Naive thymus-derived CD8-positive, alpha-beta T cell (primary cell): ENCODE measurements at places on chromosomes 11 and 22.

GRCh38 chr11:34830035-34830434, 86.1 kb downstream of the APIP start:
- DNase-seq, result no peak

DNA sequence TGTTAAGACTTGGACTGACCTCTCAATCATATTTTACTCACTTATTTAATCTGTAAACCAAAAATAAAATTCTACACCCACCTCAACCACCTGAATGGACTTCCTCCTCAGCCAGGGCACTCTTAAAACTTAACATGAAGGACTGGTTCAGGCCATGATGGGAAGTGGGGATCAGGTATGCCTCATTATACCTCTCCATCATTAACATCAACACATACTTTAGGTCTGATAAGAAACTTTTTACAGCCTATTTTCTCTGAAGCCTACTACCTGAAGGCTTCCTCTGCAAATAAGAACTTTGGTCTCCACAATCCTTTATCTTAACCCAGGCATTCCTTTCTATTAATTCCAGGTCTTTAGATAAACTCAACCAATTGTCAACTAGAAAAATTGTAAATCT, 390.0 kb downstream of the AASDHPPT start:
- DNase-seq, result no peak

- no peak for DNase-seq
Measured at GRCh38 chr11:69078930-69079605, 30.3 kb downstream of the TPCN2 start.

DNA sequence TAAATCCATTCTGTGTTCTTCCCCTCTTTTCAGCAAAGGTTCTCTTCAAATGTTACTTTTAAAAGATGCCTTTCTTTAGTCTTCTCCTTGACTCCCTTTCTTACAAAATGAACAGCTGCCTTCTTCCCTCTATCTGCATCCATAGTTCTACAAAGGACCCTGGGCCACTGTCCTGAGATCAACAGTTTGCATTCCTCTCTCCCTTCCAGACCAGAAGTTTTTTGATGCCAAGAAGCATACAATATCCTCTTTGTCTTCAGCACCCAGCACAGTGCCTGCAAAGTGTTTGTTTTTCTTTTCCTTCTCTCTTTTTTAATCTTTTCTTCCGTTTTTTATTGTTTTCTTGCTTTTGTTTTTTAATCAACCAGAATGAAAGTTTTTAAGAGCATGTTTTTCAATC, 183.5 kb upstream of the SNX19 start:
- no peak for DNase-seq

GRCh38 chr11:86247608-86248007, 3.1 kb downstream of the EED start:
- DNase-seq, result no peak

DNA sequence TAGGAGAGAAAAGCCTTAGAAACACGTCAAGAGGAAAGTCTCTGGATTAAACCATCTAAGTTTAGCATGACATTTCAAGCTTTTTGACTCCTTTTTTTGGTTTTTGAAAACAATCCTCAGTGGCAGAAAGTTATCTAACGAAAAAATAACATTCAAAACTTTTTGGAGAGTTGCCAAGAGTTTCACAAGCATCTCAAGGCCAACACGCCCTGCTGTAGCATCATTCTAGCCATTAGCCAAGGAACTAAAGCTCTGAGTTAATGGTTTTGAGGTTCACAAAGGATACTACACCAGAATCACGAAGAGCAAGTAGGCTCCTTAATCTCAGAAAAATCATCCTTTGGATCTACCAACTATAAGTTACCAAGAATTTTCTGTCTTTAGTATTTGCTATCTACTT, 94.8 kb downstream of the PICALM start:
- no peak for DNase-seq

DNA sequence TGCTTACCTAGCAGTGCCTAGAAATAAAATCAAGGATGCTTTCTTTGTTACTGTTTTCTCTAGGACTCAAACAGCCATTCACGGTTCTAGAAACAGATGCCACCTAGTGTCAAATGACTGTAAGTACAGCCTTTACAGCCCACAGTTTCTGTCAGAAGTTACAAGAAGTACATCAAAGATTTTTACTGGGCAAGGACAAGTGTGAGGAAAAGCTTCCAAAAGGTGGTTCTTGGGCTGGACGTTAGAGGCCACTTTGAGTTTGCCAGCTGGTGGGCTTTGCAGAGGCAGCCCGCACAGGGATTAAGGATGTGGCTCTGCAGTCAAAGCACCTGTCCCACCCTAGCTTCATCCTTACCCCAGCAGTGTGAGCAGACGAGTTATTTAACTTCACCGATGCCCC, 6.9 kb downstream of the KMT5B start:
- DNase-seq, result no peak

DNA sequence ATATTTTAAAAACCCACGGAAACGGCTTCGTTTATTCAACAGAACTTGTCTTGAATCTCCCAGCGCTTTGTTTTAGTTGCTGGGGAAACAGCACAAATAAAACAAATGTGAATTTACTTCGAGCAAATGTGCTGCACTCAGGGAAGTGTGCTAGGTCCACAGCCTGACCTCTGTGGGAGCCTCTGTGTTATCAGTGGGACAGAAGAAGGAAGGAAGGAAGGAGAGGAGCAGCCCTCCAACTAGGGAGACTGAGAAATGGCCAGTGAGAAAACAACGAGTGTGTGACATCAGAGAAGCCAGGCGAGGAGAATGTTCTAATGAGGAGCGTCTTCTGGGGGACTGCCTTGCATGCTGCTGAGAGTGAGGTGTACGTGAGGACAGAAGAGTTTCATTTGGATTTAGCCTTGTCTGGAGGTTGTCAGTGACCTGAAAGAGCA, 42.7 kb downstream of the PPP6R3 start:
- DNase-seq, result no peak

GRCh38 chr11:60184824-60185511, 2.1 kb upstream of the MS4A6A start:
- DNase-seq, result no peak

DNA sequence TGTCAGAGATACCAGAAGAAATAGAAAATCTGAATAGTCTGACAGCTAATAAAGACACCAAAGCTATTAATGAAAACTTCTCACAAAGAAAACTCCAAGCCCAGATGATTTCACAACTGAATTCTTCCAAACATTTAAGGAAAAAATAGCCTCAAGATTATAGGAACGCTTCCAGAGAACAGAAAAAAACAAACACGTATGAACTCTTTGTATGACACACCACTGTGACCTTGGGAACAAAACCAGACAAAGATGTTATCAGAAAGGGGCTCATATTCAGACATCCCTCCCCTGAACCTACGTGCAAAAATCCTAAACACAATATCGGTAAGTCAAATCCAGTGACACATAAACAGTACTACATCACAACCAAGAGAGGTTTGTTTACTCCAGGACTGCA, 23.5 kb downstream of the CERK start:
- no peak for DNase-seq

DNA sequence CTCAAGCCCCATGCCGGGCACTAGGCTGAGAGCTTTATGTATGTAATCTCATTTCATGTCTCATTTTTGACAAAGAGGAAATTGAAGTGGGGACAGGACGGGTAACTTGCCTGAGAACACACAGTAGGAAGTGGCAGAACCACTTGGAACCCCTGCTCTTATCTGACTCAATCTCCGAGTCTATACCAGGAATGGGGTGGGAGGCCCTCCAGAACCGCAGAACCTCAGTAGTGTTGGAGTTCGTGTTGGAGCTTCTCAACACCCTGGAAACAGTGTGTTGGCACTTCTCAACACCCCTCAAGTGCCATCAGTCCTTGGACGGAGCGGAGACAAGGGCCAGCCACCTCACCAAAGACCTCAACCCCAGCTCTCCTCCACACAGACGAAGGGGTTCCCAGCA, 38.8 kb upstream of the POLA2 start:
- no peak for DNase-seq

GRCh38 chr22:28075358-28075981, 156.4 kb upstream of the PITPNB start:
- no peak for DNase-seq

DNA sequence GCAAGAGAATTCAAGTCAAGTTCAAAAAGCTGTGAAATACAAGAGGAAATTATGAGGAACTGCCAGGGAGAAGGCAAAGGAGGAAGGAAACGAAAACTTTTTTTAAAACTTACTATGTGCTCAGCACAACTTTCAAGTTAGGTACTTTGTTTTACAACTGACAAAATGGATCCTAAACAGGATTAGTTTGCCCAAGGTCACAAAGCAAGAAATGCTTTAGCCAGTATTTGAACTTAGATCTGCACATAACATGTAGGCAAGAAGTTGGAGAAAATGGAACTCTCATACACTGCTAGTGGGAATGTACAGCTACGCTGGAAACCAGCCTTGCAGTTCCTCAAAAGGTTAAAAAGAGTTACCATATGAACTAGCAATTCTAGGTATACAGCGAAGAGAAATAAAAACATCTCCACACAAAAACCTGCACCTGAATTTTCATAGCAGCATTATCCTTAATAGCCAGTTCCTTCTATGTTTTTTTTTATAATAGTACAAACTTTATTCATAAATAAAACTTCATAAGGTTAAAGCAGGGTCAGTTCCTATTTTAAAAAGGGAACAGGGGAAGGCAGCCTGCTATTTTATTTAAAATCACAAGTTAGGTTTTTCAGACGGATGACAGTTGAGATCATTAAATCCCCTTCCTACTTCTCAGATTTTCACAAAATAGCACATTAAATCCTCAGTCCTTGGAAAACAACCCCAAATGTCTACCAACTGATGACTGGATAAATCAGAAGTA, 19.2 kb downstream of the DDX6 start:
- DNase-seq, result no peak

DNA sequence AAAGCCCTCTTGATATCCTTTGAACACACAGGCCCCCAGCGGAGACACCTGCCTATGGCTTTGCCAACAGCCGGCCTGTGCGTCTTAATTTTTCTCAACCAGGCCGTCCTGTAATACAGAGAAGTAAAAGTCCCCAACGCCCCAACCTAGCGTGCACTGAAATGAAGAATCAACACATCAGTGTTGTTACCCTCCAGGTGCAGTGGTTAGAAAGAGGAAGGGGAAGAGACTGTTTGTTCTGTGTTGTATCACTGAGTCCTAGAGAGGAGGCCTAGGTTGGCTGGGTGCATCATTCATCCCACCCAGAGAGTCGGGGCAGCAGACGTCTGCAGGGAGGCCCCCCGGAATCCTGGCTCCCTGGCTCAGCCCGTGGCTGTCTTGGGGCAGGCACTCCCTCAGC, 25.7 kb downstream of the SGSM1 start:
- DNase-seq, result no peak

GRCh38 chr11:131191606-131192005, 178.8 kb upstream of the NTM start:
- DNase-seq, result no peak

DNA sequence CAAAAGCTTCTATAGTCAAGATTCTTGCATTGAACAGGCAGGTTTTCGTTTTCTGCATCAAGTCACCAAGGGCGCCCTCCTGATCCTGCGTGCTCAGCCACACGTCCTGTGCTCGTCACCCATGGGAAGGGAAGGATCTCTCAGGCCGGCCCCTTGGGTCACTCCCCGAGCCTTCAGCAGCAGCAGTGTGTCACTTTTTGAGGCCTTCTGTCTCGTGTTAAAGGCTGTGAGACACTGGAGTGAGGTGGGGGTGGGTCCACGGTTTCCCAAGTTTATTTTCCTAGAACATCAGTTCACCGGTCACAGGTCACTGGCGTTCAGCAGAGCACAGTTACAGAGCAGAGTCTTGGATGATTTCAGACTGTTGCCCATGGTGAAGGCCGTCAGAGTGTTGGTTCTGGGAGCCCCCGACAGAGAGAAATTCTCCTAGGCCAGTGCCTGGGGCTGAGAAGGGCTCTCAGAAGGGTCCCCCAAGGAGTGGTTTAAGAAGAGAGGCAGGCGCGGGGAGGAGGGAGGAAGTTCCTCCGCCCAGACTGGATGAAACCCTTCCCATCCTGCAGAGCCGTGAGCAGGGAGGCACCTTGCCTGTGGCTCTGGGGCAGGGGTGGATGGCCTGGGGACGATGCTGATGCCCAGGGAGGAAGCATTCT, 13.5 kb upstream of the ADORA2A start:
- DNase-seq, result no peak

- no peak for DNase-seq
Measured at GRCh38 chr22:39543095-39543494, 10.5 kb upstream of the RPS19BP1 start.

GRCh38 chr11:74400606-74401005, 2.4 kb upstream of the PGM2L1 start:
- no peak for DNase-seq

- peak; percentile 79 for DNase-seq
Measured at GRCh38 chr22:36853407-36854099, 7.3 kb upstream of the NCF4 start.

DNA sequence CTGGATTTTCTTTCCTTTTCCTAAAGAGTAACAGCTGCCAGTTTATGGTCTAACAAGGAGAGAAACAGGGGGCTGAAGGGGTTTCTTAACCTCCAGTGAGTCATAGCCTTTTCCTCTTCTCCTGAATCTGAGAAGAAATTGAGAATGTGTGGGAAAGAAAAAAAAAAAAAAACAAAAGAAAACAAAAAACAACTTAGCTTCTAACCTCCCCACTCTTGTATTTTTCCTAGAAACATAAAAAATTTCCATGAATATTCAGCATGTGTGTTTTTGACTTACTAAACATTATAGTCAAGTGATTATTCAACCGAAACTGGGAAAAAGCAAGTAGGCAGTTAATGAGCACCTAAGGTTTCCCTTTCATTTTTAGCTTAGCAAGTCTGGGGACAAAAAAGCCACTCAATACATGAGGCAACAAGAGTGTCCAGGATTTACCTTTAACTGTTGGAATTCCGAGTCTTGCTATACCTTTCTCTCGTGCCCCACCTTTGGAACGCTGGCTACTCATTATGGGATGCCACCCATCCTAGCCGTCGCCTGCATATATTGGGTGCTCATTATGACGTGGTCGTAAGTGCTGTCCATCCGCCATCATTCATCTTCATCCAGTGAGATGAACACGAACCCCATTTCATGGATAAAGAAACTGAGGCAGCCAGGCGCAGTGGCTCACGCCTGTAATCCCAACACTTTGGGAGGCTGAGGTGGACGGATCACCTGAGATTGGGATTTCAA, 2.4 kb downstream of the ASPHD2 start:
- no peak for DNase-seq

DNA sequence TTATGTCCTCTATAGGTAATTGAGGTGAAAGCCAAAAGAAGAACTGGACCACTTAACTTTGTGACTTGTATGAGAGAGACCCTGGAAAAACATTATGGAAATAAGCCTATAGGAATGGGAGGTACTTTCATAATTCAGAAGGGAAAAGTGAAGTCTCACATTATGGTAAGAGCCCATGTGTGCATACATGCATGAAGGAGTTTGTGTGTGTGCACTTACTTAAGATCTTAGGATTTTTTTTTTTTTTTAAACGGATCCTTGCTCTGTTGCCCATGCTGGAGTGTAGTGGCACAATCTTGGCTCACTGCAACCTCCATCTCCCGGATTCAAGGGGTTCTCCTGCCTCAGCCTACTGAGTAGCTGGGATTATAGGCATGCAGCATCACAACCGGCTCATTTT, 15.8 kb downstream of the C11orf54 start:
- DNase-seq, result no peak

- no peak for DNase-seq
Measured at GRCh38 chr11:120248551-120249278, 8.8 kb downstream of the POU2F3 start.
